ENCODE measurements at places on chromosomes 16 and 17. TPM values are rescaled to one million over a fixed set of nuclear protein-coding genes. Genes with fewer than 3 reads are reported as not detected.
A peak's percentile ranks its signal among the peaks of the same experiment; 100 is the strongest.

- H3K27me3 ChIP-seq = no peaks in the 10 kb centered on the region
- H3K4me3 ChIP-seq = no peak overlapping the region
- H3K36me3 ChIP-seq = no peaks in the 10 kb centered on the region
- no peak overlapping the region for H3K27ac ChIP-seq
These were observed 1483.7 kb upstream of the GOT2 start for GRCh38 chr16:60217787-60218186.

- H3K36me3 ChIP-seq = peaks cover 5% of the 10 kb centered on the region
- H3K4me1 ChIP-seq = no peaks in the 10 kb centered on the region
- no peak for DNase-seq
- H3K4me3 ChIP-seq = no peak overlapping the region
- no peak overlapping the region for H3K27ac ChIP-seq
These were observed 186.6 kb downstream of the WWOX start for GRCh38 chr16:78286065-78286464.

GRCh38 chr16:83271970-83272575 is 535.7 kb upstream of the HSBP1 start:
- peaks cover 4% of the 10 kb centered on the region for H3K4me1 ChIP-seq
- H3K27ac ChIP-seq = no peak overlapping the region
- H3K27me3 ChIP-seq = no peaks in the 10 kb centered on the region
- DNase-seq = no peak

- no peak overlapping the region for H3K27ac ChIP-seq
- no peak overlapping the region for H3K4me3 ChIP-seq
- H3K36me3 ChIP-seq = no peaks in the 10 kb centered on the region
- no peak for DNase-seq
- peaks cover 53% of the 10 kb centered on the region for H3K27me3 ChIP-seq
These were observed 150.8 kb downstream of the SNX11 start for GRCh38 chr17:48258331-48258730.

DNA sequence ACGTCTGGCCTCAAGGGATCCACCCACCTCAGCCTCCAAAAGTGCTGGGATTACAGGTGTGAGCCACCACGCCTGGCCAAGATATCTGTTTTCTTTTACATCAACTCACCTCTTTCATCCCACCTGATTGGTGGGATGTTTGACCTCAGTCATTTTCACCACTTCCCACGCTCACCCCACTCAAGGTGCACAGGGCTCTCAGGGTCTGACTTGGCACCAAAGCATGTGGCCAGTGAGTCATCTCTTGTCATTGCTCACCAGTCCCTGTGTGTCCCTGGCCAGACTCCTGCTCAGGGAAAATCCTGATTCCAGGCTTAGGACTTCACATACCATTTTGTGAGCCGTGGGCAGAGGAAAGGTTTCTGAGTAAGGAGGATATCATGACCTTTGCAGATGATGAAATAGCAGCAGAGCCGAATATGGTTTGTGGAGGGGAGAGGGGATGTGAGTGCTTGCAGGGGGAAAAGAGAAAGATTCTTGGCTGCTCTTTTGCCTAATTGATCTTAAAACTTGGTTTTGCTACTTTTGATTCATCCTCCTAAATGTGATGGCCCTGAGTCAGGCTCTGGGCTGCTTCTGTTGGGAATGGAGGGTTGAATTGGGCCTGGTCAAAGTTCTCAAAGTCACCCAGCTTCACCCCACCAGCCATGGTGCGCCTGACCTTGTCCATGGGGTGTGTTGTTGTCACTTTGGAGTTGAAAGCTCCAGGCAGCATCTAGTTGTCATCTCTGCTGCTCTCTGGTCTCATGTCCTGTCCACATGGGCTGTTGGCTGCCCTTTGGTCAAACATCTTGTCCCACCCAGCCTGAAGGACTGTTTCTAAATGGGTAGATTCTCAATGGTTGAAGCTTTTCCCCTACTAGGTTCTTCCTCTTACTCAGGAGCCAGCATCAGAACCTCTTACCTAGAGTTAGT is 6.0 kb upstream of the KCNH6 start:
- peaks cover 37% of the 10 kb centered on the region for H3K27me3 ChIP-seq
- no peaks in the 10 kb centered on the region for H3K4me1 ChIP-seq
- H3K4me3 ChIP-seq = no peak overlapping the region
- peak; percentile 61 for DNase-seq
- no peak overlapping the region for H3K27ac ChIP-seq
- H3K36me3 ChIP-seq = no peaks in the 10 kb centered on the region

GRCh38 chr17:61323909-61324868 is 75.5 kb upstream of the TBX2 start:
- H3K36me3 ChIP-seq = peaks cover 6% of the 10 kb centered on the region
- H3K4me1 ChIP-seq = no peaks in the 10 kb centered on the region
- H3K27me3 ChIP-seq = no peaks in the 10 kb centered on the region
- H3K27ac ChIP-seq = no peak overlapping the region

GRCh38 chr16:87881324-87882200 is 12.3 kb upstream of the SLC7A5 start:
- H3K36me3 ChIP-seq = no peaks in the 10 kb centered on the region
- peaks cover 41% of the 10 kb centered on the region for H3K27me3 ChIP-seq
- H3K27ac ChIP-seq = no peak overlapping the region
- H3K4me3 ChIP-seq = no peak overlapping the region

The NR1D1 gene
- total RNA-seq = 7.5 TPM

The PIEZO1 gene
- 193 TPM for total RNA-seq

The KRT36 gene
- not detected for total RNA-seq

The AANAT gene
- not detected for total RNA-seq

The CCR7 gene
- not detected for total RNA-seq

The CTF1 gene
- 3.6 TPM for total RNA-seq

All from MCF 10A (cell line).